Stimulated activated naive CD8-positive, alpha-beta T cell treated with anti-CD3 and anti-CD28 coated beads, Interleukin-15, Interleukin-2, amounts not matched to agents 100 U/mL and 50 U/mL, for 24 hours (primary cell): ENCODE measurements at places on chromosomes 13 and 19.

- no peak for DNase-seq
These were observed at the start of gene IGSF23 for GRCh38 chr19:44613295-44614178. IGSF23 (plus strand) TSS chr19:44613563; CDS start chr19:44613646, 83 bp downstream.

DNA sequence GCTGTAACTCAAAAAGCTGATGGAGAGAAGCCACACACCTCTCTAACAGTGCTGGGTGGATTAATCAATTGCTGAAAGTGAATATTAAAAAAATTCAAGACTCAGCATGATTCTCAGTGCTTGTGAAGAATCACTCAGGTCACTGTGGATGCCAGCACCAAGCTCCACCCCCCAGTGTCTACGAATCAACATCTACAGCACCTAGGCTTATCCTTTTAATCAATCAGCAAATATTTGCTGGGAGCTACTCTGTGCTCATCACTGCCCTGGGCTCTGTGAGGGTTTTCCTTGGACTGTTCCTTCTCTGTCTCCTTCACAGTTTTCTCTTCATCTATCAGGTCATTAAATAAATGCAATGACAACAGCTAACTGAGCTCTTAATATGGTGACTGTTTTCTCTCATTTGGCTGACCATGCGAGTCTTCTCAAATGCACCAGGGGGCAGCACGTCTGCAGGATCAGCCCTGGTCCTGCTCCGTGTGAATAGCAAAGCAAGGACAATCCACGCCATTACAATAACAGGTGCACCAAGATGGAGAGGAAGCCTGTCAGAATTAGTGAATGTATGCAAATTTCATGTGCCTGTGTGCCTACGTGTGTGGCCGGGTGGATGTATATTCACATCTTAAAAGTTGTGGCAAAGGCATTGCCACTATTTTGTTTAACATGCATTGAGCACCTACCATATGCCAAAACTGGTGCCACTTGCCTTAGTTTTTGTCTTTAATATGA lies 14.6 kb upstream of the C13orf42 start:
- peak; percentile 51 for DNase-seq

- DNase-seq = no peak
These were observed 271.5 kb downstream of the PCDH9 start for GRCh38 chr13:66958611-66959010.

DNA sequence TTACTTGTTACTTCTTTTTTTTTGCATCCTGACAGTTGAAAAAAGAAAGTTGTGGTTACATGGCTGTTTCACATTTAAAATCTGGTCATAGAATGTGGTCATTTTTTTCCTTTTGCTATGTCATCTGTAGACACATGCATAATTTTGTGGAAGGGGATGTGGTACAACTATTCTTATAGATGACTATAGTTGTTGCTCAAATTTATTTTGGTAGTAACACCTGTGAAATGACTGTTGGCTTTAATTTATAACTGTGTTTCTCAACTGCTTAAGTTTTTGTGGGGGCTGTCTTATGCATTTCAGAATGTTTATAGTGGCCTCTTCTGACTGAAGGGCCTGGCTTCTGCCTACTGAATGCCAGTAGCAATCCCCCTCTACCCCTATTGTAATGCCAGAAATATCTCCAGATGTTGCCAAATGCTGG lies 130.5 kb downstream of the PAN3 start:
- no peak for DNase-seq

DNA sequence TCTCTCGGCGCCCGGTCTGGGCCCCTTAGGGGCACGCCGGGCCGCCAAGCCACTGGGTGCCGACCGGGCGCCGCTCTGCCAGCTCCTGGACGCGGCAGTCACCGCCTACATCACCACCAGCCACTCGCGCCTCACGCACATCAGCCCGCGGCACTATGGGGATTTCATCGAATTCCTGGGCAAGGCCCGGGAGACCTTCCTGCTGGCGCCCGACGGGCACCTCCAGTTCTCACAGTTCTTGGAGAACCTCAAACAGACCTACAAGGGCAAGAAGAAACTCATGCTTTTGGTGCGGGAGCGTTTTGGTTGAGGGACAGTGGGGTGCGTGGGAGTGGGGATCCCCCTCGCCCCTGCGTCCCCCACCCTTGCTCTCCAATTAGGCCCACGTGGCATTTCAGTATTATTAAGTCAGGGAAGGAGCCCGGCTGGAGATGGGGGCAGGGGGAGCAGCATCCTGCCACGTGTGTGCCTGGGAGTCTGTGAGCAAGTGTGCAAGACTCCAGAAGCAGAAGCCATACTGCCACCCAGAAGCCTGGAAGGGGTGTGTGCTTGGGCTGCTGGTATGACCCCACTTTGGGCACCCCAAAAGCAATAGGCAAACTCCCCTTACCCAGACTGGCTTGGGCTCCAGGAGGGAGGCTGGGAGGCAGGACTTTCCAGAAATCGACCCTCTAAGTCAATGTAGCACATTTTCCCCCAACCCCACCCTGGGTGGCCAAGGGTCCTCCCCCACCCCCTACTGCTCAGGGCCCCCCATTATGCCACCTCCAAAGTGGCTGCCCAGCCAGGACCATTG lies 35.7 kb downstream of the ZSWIM4 start:
- DNase-seq = no peak

GRCh38 chr13:71806886-71807285 lies 60.1 kb downstream of the DACH1 start:
- DNase-seq = no peak

GRCh38 chr19:15563325-15563794 lies 51.7 kb upstream of the CYP4F8 start:
- DNase-seq = no peak

GRCh38 chr13:27980280-27980998 lies 8.1 kb downstream of the URAD start:
- DNase-seq = no peak

DNA sequence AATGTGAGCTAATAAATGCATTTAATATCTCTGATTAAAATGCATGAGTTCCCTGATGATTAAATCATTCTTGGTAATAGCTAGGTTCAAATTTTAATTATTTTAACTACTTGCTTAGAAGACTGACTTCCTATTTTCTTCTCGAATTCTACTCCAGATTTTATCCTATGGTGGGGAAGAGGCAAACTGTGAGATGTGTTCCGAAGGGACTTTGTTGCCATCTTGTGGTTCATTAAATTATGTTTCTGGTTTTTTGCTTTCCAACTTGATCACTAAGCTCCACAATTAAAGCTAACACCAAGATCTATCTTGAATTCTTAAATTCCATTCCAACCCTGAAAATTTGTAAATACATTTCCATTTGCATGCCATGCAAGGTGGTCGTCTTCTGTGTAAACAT lies 538.4 kb upstream of the PCDH20 start:
- no peak for DNase-seq

DNA sequence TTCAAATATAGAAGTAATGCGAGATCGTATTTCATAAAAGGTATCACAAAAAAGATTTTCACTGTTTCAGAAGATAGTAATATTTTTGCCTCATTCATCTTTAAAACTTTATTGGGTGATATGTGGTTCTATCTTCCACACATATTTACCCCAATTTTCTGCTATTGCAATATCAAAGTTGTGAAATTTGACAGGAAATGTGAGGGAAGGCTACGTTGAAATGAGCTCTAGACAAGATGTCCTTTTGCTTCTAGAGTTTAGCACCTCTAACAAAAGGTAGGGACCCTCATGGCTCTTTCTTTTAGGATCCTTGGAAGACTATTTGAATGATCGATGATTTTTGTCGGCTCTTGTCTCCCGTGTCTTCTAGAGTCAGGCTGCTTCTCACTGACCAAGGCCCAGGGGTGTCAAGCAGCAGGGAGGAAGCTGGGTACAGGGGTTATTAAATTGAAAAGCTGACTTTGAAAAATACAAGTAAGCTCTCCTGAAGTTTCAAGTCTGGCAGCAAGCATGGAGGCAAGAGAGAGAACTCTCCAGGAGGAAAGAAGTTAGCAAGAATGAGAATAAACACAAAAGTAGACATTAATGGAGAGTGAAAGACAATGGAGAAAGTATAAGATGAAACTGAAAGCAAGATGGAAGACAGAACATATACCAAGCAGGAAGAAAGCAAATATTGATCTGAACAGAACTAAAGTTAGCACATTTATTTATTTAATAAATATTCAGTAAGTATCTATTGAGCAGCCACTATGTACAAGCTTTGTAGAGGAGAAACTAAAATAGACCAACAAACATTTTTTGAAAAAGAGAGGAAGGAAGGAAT lies 73.4 kb downstream of the RUBCNL start:
- DNase-seq = no peak

DNA sequence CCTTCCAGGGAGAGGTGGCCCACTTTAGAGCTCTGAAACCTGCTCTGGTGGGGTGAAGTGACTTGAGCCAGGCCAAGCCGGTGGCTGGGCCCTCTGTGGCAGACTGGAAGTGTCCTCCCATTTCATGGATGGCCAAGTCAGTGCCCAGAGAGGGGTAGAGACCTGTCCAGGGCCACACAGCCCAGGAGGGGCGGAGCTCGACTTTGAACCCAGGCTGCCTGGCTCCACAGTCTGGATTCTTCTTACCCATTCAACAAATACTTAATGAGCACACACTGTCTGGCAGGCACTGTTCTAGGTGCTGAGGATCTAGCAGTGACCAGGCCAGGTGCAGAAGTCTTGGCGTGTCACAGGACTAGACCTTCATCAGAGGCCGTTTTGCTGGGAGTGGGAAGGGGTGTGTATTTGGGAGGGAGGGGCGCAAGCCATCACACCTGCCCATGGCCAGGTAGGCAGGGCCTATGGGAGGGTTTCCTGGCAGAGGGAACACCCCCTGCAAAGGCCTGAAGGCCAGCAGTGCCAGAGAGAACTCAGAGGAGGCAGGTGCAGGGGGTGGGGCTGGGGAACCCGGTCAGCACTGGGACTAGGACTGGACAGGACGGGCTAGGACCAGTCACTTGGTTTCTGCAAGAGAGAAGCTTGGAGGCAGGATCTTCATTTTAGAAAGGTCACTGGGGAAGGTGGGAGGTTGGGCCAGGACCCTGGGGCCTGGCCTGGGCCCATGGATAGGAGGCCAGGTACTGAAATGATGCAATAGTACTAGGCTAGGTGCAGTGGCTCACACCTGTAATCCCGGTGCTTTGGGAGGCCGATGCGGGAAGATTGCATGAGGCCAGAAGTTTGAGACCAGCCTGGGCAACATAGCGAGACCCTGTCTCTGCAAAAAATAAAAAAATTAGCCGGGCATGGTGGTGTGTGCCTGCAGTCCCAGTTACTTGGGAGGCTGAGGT lies 31.8 kb downstream of the DNM2 start:
- no peak for DNase-seq

- no peak for DNase-seq
These were observed 7.6 kb upstream of the ECH1 start for GRCh38 chr19:38838986-38839761.

GRCh38 chr13:31927219-31927653 lies 104.3 kb upstream of the FRY start:
- DNase-seq = no peak

DNA sequence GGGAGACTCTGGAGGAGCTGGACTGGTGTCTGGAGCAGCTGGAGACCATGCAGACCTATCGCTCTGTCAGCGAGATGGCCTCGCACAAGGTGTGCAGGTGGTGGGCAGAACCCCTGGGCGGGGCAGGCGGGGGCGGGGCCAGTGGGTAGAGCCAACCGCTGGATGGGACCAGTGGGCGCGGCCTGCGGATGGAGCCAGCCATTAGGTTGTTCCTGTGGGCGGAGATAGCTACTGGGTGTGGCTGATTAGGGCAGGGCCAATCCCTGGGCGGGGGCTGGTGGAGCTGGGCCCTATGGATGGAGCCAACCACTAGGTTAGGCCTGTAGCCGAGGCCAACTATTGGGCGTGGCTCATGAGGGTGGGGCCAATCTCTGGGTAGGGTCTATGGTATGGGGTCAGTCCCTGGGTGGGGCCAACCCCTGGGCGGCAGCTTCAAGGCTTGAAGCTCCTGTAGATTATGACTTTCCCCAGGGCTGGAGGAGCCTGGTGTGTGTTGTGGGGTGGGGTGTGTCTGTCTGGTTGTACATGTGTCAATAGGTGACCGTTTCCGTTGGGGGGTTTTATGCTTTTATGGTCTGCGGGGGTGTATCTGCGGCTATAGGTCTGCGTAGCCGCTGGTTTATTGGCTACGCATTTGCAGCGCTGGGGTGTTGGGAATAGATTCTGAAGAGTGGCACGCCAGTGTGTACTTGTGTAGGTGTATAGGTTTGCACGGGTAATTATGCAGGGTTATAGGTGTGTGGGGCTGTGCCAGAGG lies 30.7 kb downstream of the PDE4A start:
- DNase-seq = peak; percentile 29

DNA sequence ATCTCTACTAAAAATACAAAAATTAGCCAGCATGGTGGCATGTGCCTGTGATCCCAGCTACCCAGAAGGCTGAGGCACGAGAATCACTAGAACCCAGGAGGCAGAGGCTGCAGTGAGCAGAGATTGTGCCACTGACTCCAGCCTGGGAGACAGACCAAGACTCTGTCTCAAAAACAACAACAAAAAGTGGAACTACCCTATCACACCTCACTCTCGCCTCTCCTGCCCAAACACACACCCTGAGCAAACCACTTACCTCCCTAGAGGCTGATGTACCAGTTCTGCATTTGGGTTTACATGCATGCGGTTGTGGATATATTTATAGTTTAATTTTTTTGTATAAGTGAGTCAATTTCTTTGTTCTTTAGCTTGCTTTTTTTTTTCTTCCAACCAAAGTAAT lies 7.7 kb upstream of the PTOV1 start:
- no peak for DNase-seq

DNA sequence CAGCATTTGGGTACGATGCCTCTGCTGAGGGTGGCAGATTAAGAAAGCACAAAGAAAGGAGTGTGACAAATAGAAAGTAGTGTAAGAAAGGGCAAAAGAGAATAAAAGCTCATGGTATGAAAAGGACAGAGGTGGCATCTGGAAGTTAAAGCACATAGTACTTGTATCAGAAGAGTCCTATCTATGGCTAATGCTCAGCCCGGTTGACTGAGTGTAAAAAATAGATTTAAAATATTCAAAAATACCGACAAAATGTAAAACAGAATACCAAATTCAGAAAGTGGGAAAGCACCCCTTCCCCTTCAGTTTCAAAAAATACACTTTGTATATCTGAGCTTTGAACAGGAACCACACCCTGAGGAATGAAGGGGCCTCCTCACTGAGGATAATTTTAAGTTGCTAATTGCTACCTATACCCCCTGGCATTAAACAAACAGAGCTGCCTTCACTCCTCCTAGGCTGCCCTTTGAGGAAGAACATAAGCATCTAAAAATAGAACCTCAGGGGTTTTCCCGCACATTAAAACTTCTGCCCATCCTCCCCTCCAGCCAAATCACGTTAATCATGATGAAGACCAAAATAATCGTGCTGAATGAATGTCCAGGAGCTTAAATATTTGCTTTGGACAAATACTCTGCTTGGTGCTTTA lies 43.3 kb downstream of the DLEU7 start:
- no peak for DNase-seq

DNA sequence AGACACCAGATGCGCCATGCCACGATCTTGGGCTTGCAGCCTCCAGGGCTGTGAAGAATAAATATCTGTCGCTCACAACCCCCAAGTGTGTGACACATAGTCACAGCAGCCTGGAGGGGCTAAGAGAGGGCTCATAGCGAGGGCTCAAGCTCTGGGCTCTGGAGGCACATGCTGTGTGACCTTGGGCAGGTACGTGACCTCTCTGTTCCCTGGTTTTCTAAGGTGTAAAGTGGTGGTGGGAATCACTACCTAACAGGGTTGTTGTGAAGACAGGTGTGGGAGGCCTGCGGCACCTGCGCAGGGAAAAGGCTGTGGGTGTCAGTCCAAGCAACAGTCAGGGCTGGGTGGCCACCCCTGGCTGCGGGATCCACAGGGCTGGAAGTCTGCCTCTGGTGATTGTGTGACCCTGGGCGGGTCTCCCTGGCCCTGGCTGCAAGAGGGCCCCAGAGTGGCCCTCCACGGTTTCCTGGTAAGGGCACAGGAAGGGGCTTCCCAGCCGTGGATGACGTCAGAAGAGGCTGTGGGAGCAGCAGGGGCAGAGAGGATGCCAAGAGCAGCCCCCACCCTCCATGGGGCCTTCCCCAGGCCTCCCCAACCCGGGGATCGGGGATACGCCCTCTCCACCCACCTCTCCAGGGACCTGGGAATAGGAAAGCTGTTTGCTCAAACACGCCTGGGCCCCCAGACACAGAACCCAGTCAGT lies 218.8 kb upstream of the SGCG start:
- DNase-seq = no peak
